ENCODE measurements at places on chromosomes 2 and 18.

DNA sequence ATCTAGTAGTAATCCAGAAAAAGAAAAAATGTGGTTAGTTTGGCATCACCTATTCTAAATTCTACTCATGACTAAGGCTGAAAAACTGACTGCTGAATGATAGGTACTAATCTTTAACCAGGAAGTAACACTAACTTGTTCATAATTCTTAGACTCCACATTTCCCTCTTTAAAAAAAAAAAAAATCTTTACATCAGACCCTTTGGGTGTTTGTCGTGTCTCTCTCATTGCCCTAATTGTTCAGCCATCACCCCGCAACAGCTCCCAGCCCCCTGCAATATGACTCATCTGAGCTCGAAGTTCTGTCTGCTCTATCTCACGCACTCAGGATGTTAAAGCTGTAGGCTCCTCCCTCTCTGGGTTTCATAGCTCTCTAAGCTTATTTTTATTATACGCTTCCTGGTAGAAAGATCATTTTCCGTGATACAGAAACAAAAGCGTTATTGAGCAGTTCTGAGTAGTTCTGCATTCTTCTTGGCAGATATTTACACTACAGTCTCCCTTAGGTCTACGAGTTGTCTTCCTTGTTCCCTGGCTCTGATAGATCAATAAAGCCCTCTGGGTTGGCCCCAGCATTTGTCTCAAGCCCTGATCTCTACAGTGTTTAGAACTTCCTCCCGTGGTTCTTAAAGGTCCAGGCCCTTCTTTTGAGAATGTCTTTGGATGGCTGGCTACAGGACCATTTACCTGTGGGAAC lies 95.6 kb downstream of the TNFRSF11A start:
- DNase-seq = no peak

- DNase-seq = no peak
These were observed 422.6 kb upstream of the SETBP1 start for GRCh38 chr18:44258086-44258485.

DNA sequence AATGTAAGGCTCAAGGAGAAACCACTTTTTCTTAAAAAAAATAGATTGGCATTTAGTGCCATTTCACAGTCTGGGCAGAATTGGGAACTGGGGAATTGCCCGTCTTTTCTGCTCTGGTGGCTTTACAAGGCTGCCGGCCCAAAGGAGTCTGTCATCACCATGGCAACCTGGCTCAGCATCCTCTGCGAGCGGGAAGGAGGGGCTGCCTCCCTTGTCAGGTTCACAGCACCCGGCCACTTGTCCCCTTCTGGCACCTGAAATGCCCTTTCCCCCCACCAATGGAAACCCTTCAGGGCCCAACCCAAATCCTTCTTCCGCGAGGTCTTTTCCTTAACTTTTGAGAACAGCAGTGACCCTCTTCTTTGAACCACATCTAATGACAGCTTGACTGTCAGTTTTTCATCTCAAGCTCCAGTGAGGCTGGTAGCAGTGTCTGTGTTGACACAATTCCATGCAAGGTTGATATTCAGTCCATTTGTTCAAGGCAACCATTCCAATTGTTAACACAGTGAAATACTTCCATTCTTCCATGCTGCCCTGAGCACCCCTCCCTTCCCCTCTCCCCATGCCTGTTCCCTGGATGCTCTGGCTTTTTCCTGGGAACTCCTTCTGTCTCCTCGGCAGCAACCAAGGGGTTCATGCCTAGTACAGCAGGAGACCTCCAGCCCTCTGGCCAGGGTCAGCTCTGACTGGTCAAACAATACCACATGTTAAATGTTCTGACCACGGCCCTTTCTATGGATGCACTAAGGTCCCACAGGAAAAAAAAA lies 79.6 kb downstream of the DNER start:
- DNase-seq = no peak

- no peak for DNase-seq
These were observed 27.8 kb downstream of the VWA3B start for GRCh38 chr2:98114643-98115330.

GRCh38 chr18:48058486-48058885 lies 128.0 kb upstream of the SMAD2 start:
- no peak for DNase-seq

GRCh38 chr18:8822643-8823042 lies 117.3 kb downstream of the MTCL1 start:
- no peak for DNase-seq

GRCh38 chr2:240972636-240973521 lies 25.5 kb upstream of the SNED1 start:
- peak; percentile 52 for DNase-seq

GRCh38 chr2:230757476-230757875 lies 44.8 kb downstream of the CAB39 start:
- peak; percentile 34 for DNase-seq

GRCh38 chr18:76056471-76057110 lies 438.5 kb downstream of the ZNF516 start:
- no peak for DNase-seq

DNA sequence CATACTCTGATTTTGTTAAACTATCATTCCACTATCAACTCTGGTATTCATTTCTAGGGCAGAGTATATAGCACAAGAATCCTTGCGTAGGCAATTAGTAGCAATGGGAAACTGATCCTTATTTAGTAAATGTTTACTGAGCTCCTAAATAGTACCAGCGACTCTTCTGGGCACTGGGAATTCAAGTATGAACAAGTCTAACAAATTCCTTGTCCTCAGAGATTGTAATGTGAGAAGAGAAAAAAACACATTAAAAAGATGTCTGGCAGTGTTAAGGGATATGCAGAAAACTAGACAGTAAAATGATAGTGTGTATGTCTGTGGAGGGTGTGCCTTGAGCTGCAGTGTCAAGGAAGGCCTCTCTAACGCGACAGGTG lies 721 bp downstream of the METTL5 start:
- DNase-seq = no peak

GRCh38 chr2:17148407-17149145 lies 369.7 kb downstream of the RAD51AP2 start:
- peak; percentile 5 for DNase-seq

DNA sequence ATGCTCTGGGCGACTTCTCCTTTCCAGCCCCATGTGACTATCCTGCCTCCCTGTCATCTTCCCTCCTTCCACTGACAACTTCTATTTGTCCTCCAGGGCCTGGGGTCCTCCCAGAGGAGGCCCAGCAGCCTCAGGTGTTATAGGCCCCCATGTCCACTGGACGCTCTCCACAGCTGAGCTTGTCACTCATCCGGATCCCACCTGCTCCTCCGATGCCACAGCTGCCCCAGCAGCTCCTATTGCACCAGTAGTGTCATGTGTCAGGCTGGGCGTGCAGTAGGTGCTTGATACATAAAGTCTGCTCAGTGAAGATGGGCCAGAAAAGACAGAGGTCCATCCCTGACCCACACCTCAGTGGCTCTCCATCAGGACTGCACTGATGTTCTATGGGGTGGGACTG lies 305.7 kb upstream of the MYT1L start:
- DNase-seq = no peak

DNA sequence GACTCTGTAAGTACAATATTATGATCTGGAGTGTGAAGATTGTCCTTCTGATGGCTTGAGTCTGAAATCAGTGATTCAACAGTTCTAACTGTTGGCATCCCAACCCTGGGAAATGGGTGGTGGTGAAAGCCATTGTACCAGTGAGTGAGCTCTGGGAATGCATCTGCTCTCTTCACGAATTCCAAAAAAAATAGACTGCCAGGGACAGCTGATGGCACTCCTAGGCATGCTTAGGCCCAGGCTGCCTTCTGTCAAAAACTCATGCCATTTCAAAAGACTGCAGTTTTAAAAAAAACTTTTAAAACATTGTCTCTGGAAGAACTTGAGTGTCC lies 20.3 kb downstream of the OXER1 start:
- no peak for DNase-seq

DNA sequence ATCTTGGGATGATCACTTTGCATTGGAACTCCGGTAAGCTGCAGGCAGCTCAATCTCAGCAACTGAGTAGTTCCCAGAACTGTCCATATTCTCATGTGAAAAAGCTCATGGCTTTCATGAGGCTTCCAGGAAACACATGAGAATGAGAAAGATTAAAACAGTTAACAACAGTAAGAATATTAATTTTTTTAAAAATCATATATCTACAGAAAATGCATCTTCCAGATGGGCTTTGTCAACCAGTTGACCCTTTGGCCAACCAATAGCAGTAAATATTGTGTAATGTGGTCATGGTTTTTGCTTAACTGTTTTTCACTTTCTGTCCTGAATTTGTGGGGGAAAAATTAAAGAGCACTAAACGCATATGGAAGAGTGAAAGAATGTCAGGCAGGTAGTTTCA lies 131.2 kb upstream of the CCDC195 start:
- DNase-seq = no peak

- DNase-seq = no peak
These were observed 32.3 kb upstream of the TMEM247 start for GRCh38 chr2:46446871-46447568.

DNA sequence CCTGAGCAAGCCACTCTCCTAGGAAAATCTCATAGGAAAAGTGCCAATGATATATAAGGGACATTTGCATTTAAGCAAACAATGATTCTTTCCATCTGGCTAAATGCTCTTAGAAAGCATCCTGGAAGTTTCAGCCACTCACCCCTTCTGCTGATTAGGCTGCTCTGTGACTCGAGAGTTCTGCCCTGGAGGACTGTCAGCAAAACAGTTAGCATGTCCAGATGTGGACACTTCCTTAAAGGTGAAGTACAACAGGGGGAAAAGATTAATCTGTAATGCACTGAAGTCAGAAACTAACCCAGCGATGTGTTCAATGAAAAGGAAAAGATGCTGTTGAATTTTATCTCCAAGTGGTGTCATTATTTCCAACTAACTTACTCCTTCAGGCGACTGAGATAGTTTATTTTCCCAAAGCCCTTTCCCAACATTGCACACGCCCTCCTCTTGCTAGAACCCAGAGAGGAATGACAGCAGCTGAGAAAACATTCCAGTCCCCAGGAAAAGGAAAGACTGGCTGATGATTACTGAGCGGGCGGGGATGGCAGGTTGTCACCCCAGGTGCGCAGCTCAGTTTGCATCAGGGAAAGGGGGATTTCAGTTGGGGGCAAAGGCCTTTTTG lies 214.0 kb downstream of the SS18 start:
- DNase-seq = no peak

DNA sequence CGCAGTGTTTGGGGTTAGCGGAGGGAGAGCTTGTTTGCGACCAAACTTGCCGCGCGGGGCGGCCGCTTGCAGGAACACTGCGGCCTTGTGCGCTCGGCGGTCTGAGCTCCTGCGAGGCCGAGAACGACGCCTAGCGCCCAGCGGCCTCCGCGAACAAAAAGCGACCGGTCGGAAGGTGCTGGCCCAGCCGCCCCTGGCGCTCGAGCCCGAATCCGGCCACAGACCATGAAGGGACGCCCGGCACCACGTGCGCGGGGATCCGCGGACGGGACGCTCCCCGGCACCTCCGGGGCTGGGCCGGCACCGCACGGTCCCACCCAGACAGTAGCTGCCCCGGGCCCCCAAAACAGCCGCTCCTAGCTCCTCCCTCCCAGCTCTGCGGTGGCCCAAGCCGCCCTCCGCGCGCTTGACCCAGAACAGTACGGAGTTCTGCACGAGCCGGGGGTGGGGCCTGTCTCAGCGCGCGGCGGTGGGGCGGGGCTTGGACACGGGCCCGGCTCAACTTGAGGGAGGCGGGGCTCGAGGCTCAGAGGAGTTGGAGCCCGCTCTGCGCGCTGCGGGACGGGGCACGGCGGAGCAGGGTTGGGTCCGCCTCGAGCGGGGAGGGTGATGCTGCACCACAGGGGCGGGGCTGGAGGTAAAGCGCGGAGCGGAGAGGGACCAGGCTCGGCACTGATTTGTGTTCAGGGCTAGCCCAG lies 664 bp upstream of the IMPA2 start:
- DNase-seq = peak; percentile 86
